Renal cortex interstitium (tissue), 15 donors: ENCODE measurements at places on chromosomes 1 and 21. TPM values are rescaled to one million over a fixed set of nuclear protein-coding genes. Genes with fewer than 3 reads are reported as not detected.

DNA sequence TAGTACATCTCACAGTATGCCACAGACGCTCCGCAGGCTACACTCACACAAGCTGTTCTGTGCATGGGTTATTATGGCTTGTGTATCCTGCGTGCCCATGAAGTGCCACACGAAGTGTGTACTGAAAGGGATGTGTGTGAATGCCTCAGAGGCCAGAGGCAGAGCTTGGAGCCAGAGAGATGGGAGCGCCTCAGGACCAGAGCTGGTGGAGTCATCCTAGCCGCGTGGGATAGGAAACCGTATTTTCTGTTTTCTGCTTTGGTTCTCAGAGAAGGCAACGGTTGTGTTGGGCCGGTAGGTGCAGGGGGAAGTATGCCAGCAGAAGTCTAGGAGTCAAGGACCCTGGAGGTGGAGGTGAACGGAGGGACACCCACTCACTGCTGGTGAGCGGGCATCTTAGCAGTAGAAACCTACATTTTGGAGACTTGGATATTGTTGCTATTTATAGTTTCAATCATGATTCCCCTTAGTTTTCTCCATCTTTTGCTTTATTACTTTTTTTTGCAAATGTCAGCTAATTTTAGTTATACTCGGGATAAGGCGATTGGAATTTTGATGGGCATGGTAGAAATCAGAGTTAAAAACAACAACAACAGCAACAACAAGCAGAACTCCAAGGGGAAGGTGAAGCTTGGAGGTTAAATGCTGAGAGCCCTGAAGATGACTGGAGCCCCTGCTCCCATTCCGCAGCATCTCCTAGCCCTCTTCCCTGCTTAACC is 188.2 kb downstream of the DYRK1A start:
- DNase-seq: no peak

DNA sequence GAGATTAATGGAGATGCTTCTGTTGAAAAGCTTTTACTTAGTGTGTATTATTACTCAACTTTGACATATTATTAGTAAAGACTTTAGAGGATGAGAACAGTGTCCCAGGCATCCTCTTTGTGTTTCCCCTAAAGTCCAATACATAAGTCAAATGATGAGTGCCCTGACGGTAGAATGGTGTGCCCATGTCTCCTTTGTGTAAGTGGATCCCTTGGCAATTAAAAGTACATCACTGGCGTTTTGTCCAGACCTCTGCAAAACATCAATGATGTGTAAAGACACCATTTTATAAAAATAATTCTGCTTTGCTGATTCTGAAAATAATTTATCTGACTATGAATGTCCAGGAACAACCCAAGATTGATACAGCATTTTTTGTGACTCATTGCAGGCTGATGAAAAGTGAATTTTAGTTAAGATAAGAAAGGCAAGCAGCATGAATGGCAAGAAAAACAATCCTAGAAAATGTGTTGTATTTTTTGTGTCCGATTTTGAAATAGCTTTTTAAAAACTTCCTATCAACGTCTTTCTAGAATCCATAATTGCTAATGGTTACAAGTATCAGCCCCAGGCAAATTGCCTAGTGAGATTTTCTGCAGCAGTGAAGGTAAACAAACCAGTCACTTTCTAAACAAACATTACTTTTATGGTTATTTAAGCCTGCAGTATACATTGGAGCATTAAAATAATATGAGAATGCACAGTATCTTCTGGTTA is 251.5 kb downstream of the PTPRC start:
- no peak for DNase-seq

- DNase-seq: no peak
Observed at GRCh38 chr1:169260478-169261151, 107.0 kb downstream of the NME7 start.

- no peak for DNase-seq
Observed at GRCh38 chr1:24526940-24527542, 24.4 kb downstream of the RCAN3 start.

DNA sequence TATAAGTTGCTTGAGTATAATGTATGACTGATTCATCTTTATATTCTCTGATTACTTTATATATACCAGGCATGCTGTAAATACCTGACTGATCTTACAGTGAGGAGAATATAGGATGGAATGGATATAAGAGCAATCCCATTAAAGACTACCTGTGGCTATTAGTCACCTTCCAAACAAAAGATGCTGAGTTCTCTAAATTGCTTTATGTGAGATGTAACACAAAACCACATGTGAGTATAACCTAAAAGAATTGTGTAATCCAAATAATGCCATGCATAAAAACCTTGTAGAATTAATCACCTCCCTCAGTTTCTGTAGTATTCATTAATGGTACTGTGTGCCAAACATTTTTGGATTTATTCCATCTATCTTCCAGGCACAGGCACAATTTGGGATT is 134.6 kb upstream of the LRRC7 start:
- no peak for DNase-seq

DNA sequence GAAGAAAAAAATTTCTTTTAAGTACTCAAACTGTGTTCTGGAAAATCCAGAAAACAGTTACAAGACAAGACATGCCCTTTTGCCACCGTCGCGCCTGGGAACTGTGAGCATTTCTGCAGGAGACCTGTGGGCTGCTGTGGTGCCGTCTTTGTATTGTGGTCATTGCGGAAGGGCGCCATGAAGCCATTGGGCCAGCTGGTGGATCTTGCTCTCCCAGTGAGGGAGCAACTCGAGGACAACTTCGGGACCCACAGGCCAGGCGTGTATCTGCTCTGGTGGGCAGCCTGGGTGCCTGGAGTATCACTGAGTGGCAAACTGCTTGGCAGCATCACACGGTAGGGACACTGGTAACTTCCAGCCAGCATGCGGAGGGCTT is 3.8 kb upstream of the THEMIS2 start:
- DNase-seq: no peak

- DNase-seq: no peak
Observed at GRCh38 chr1:199508653-199509052, 518.9 kb upstream of the NR5A2 start.

GRCh38 chr1:182366596-182366995 is 25.0 kb downstream of the GLUL start:
- DNase-seq: no peak

TNFRSF8 gene
- polyA plus RNA-seq: 0.44 TPM

LRRC53 gene
- polyA plus RNA-seq: not detected

CCDC181 gene
- polyA plus RNA-seq: 9.5 TPM

PADI2 gene
- 2.0 TPM for polyA plus RNA-seq

RHD gene
- 3.1 TPM for polyA plus RNA-seq
